ENCODE measurements at places on chromosomes 13 and 19.

DNA sequence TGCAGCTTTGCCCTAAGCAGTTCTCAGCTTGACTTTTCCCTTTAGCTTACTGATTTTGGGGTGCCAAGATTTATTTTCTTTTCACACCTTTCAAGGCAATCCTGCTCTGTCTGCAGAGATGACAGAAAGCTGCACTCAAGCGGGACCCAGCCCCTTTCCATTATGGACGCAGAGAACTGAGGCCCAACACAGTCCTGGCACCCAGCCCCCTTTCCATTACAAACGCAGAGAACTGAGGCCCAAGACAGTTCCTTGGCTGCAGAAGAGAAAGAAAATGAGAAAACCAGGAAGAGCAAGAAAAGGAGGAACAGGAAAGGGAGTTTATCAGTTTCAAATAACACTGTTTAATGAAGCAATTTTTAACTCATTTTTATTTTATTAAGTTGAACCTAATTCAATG is 36.8 kb upstream of the ATP11A start:
- DNase-seq = no peak

DNA sequence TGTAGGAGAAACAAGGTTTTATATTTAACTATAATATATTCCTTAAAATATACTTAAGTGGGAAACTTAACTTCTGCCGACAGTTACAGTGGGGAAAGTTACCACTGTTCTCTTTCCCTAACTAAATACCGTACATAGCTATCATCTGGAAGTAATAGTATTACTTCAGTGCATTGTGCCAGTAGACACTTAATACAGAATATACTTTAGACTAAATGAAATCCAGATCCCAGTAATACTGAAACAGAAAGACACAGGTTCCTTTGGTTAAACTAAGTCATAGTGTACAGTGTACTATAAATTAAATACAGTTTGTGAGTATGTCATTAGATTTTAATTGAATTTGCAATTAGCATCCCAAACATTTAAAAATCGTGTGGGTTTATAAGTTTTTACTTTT is 107.5 kb downstream of the PCCA start:
- DNase-seq = no peak

GRCh38 chr13:27523346-27524073 is 73.1 kb upstream of the MTIF3 start:
- no peak for DNase-seq

GRCh38 chr19:29129148-29129547 is 83.8 kb downstream of the UQCRFS1 start:
- no peak for DNase-seq

- peak; percentile 80 for DNase-seq
Observed at GRCh38 chr19:588093-588740, 1.5 kb upstream of the HCN2 start.

- peak; percentile 48 for DNase-seq
Observed at GRCh38 chr13:78540058-78540457, 63.3 kb downstream of the POU4F1 start.

DNA sequence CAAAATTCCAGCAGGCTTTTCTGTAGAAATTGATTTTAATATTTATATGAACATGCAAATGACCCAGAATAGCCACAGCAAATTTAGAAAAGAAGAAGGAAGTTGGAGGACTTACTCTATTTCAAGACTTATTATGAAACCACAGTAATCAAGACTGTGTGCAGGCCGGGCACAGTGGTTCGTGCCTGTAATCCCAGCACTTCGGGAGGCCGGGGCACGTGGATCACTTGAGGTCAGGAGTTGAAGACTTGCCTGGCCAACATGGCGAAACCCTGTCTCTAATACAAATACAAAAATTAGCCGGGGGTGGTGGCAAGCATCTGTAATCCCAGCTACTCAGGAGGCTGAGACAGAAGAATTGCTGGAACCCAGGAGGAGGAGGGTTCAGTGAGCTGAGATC is 6.0 kb upstream of the FFAR2 start:
- no peak for DNase-seq

- DNase-seq = no peak
Observed at GRCh38 chr19:31648347-31648746, 299.1 kb upstream of the TSHZ3 start.

GRCh38 chr19:28964500-28964899 is 248.5 kb downstream of the UQCRFS1 start:
- no peak for DNase-seq

DNA sequence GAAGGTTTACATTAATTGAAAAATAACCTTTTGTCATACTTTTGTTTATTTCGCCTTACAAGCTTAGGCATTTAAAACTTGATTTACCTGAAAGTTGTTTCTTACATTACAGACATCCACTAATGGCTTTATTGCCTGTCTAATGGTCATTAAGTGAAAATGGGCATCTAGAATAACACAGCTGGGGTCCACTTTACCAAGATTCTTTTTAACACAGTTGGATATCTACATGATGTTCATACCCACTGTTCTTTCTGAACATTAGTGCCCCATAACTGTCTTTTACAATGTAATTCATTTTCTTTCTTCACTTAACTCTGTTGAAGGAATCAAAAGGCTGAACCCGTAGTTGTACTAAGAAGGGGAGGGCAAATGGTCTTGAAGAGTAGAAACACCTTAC is 19.8 kb upstream of the KLHL1 start:
- no peak for DNase-seq

DNA sequence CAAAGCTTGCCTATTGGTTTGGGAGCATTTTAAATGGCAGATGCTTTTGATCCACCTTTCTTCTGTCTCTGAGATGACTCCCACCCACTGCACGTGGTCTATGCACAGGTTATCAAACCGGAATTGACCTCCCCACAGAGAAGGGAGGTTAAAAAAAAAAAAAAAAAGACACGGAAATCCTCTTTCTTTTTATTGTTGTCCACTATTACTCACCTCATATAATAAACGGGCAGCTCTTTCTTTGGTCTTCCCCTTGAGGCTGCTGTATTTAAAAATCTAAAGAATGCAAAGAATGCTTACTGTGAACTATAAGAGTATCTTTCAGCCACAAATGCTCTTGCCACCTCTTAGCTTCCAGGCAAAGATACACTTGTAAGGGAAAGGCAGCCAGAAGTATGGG is 329.7 kb downstream of the NDFIP2 start:
- DNase-seq = peak; percentile 79

Data from ACHN (cell line).